ENCODE measurements at places on chromosomes 16 and 17.

GRCh38 chr16:84670063-84670462, 21.8 kb downstream of the KLHL36 start:
- DNase-seq = no peak

GRCh38 chr16:27728691-27729090, 178.7 kb downstream of the KATNIP start:
- DNase-seq = no peak

DNA sequence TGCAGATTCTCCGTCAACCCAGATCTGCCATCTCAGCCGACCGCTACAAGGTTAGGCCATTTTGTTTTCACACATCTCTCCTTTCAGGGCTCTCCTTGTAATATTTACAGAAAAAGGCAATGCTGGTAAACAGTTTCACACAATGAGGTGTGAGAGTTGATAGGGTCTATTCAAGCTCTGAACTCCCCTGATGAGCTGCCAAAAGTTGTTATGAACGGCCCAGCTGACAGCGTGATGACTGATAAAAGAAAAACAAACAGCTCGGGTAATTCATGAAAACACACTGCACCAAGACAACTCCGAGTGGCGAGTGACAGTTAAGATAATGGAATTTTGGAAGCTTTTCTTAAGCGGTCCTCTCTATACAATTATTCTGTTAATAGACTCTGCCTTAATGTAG, 68.1 kb upstream of the IRX5 start:
- no peak for DNase-seq

GRCh38 chr16:79715061-79715460, 114.5 kb upstream of the MAF start:
- no peak for DNase-seq

DNA sequence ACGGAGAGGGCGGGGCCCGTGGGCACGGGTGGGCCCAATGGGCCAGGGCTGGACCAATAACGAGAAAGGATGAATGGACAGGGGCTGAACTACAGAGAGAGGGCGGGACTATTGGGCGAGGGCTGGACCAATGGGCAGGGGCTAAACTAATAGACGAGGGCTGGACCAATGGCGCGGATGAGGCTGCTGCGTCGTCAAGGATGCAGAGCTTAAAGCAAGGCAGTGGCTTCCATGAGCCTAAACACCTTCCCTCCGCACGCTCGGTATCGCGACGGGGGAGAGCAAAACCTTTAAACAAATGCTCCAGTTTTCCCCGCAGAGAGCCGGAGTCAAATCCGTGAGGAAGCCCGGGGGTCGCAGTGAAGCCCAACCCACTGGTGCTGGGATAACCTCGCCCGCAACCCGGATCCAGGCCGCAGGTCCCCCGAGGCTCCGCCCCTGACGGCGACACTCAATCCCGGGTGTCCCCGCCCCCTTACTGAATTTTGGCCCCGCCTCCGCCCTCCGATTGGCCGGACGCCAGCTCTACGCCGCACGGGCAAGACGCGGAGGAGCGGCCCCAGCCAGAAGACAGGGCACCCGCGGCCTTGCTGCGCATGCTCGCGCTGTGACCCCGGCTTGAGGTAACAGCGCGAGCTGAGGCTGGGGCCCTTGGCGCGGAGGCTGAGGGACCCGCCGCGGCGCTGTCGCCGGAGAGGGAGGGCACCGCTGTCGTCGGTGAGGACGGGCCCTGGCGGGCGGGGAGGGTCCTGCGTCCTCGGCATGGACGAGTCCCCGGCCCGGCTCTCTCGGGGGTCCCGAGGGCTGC, at the start of gene FLYWCH2:
TSS of gene FLYWCH2 (plus strand) at position 566 of the 808 bp plus-strand sequence. CDS start 13,235 bp downstream, outside the sequence.
- peak; percentile 100 for DNase-seq

All from Ammon's horn (tissue), 1 donor.